AML-193 (cell line): ENCODE measurements at places on chromosomes 1 and 21.

DNA sequence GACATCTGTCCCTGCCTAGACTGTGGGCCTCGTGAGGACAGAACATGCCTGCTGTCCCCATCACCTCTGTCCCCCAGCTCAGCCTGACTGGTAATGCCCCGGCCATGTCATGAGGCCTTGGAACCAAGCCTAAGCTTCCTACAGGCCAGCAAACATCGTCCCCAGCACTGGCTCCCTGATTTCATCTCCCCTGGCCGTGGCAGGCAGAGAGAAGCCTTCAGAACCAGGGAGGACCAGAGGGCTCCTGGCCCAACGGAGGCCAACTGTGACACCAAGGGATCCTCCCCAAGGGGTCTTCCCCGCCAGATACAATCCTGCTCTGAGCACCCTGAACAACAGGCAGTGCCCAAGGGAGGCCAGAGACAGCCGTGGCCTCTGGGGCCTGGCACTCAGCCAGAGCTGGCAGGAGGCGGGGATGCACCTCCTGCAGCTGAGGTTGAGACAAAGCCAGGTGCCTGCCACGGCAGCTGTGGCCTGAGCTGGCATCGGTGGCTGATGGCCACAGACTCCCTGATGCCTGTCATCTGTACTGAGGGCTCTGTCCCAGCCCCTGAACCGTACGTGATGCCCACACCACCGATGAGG, 9.9 kb upstream of the NPHP4 start:
- DNase-seq = no peak

DNA sequence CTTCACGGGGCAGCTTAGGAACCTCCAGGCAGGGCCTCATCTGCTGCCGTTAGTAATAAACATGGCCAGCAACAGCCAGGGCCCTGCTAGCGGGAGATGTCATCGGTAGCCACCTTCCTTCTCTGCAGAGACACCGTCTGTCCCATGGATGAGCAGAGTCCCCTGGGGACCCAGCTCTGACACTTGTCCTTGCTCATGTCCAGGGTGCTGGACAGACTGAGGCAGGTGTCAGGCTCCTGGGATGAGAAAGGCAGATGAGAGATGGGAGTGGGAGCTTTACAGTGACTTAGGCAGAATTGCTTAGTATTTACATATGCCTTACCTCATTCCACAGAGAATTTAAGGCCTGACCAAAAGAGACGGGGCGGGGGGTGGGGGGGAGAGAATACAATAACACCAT, 25.0 kb downstream of the CAPN2 start:
- DNase-seq = no peak

- peak; percentile 37 for DNase-seq
Observed at GRCh38 chr1:199756066-199756465, 271.4 kb upstream of the NR5A2 start.

DNA sequence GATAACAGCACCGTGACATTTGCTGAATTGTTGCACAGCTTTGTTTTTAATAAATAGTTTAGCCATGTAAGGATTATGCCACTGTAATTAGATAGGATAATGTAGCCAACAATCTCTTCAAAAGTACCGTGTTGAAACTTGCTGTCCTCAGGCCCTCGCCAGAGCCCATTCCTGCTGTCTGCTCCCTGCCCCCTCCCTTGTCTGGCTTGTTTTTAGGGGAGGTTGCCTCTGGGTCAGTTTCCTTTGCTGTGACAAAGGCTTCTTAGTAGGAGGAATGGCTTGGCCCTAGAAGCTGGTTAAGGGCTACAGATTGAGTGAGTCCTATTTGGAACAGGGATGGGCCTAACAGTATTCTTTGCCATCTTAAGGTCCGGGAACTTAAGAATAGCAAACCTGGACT, 107.9 kb downstream of the LMO4 start:
- no peak for DNase-seq

- DNase-seq = no peak
Observed at GRCh38 chr21:35190201-35190701, 141.1 kb upstream of the RUNX1 start.

DNA sequence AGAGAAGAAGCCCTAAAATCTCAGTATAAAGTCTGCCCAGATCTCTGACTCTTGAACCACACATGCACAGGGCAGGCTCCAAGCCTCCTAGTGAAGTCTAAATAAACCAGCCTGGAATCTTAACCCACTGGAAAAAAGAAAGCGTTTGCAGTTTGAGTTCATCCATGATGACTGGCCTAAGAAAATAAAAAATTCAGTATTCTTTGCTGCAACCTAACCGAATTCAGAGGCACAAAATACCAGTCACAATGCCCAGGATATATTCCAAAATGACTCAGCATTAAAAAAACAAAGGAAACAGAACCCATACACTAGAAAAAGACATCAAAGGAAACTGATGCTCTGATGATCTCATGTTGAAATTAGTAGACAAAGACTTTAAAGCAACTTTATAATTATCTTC, 269.2 kb downstream of the SDCCAG8 start:
- no peak for DNase-seq

DNA sequence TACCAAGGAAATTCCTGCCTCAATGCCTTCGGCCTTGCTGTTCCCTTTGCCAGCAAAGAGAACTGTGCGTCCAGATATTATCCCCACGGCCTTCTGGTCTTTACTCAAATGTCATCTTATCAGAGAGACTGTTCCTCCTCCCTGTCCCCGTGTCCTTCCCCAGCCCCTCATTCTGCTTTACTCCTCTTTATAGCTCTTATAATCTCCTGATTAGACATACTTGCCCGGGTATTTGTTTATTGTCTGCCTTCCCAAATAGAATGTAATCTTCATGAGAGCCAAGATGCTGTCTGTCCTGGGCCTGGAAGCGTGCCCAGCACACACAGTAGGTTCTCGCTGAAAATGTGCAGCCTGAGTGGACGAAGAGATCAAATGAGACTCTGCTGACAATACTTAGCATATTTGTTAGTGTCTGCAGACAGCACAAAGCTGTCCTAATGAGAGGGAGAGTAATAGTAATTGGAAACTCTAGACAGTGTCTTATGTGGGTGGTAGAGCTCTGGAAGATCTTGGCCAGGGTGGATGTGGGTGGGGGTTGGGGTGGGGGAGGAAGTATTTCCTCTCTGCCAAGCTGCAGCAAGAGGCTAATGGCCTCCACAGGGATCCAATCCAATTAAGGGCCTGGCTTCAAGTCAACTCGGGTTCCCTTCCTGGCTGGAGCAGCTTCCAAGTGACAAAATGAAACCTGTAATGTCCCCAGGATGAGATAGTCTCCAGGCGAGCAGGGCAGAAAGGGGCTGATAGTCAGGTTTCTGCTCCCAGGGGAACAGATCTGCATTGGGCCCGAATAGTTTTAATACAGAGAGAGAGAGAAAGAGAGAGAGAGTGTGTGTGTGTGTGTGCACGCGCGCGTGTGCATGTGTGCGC, 9.5 kb upstream of the CLIC4 start:
- no peak for DNase-seq
